ENCODE measurements at places on chromosomes 4 and X. TPM values are rescaled to one million over a fixed set of nuclear protein-coding genes. Genes with fewer than 3 reads are reported as not detected.

- no peak for DNase-seq
Measured at GRCh38 chr4:154719087-154719486, 24.7 kb upstream of the LRAT start.

GRCh38 chr4:72969976-72970375 lies 99.5 kb downstream of the COX18 start:
- DNase-seq: no peak

CNKSR2 gene
- 5.4 TPM for total RNA-seq

GRCh38 chrX:120857240-120857639 lies 18.4 kb downstream of the CT47B1 start:
- no peak for DNase-seq

- no peak for DNase-seq
Measured at GRCh38 chrX:110561034-110561433, 202.4 kb downstream of the RTL9 start.

DNA sequence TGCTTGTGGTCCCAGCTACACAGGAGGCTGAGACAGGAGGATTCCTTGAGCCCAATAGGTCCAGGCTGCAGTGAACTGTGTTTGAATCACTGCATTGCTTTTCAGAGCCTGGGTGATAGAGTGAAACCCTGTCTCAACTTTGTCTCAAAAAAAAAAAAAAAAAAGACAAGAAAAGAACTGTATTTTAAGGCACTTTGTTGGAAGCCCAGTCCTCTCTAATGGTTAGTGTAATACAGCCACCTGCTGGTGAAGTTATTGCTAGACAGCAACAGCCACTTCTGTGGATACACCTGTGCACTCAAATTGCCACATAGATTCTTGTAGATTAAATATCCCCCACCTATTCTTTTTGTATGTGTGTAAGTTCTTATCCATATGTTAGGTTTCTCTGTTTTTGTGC lies 10.1 kb upstream of the FGG start:
- no peak for DNase-seq

GRCh38 chr4:101192244-101192643 lies 155.1 kb downstream of the PPP3CA start:
- DNase-seq: no peak

DNA sequence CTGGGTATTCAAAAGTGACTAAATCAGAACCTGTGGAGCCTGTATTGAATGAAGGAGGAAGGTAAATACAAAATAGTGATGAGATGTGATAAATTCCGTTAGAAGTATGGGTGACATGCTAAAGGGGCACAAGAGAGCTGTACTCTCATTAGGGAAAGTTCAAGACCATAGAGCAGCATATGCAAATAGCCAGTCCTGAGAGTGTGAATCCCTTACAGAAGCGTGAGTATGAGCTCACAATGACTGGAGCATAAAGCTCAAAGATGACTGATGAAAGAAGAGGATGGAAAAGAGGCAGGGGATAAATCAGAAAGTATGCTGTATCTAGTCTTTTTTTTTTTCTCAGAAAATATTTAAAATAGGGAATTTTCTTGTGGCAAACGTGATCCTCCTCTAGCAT lies 12.1 kb upstream of the NPFFR2 start:
- DNase-seq: no peak

DNA sequence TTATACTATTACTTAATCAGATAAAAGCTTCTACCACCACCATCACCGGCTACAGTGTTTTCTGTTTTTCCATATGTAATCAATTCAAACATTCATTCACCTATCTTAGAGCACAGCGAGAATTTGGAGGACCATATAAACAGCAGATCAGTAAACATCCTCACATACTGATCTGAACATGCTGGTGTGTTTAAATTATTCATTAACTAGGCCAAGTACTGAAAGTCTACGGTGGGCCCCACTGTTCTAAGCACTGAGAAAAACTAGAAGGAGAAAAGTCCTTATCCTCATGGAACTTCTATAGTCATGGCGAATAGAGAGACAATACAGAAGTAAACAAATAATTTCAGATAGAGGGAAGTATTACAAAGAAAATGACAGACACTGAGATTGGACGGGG lies 176.6 kb downstream of the NR3C2 start:
- no peak for DNase-seq

GRCh38 chr4:6345096-6345830 lies 75.6 kb downstream of the WFS1 start:
- DNase-seq: no peak

DNA sequence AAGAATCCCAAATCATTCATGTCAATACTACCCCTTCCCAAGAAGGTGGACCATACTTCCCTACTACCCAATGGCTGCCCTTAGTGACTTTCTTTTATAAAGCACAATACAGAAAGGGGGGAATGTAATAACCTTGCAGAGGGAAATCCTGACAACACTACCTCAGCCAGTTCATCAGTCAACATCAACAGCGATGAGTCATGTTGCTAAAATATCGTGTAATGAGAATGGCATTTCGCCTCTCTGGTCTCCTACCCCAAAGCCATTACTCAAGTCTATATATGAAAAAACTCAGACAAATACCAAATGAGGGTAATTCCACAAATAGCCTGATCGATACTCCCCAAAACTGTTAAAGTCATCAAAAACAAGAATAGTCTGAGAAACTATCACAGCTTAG lies 3.3 kb upstream of the MAGEA8 start:
- DNase-seq: no peak
